Esophagus squamous epithelium (tissue), 5 donors: ENCODE measurements at places on chromosomes 1 and 21.

DNA sequence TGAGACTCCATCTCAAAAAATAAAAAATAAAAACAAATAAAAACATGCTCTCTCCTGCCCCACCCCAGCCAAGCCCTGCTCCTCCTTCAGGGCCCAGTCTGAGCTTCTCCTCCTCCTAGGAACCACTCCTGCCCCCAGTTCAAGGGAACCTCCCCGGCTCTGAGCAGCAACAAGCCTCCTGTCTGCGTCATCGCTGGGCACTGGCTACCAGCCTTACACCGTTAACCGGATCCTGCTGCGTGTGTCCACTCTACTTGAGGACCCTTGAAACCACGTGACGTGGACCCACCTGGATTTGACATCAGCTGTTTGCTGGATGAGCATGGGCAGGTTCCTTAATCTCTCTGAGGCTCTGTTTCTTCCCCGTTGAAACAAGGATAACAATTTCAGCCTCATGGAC lies 1.6 kb upstream of the TAS1R2 start:
- no peaks in the 10 kb centered on the region for H3K36me3 ChIP-seq
- H3K4me3 ChIP-seq = no peak overlapping the region
- no peak overlapping the region for H3K27ac ChIP-seq
- H3K4me1 ChIP-seq = no peaks in the 10 kb centered on the region
- H3K27me3 ChIP-seq = no peaks in the 10 kb centered on the region

DNA sequence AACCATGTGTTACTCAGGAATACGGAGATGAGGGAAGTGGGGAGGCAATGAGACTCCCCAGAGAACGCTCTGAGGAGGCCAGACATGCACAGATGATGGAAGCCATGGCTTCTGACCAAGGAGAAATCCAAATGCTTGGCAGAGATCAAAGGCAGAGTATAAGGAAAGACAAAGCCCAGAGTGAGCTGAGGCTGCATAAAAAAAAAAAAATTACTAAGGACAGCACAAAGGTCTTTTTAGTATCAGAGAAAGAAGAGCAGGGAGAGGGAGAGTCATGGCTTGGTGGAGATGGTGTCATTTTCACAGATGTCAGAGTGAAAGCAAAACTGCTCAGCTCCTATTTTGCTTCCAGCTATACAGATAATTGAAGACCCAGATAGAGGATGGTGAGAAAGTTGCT lies 8.1 kb upstream of the NCF2 start:
- H3K27me3 ChIP-seq = no peaks in the 10 kb centered on the region
- H3K36me3 ChIP-seq = no peaks in the 10 kb centered on the region

- H3K27ac ChIP-seq = no peak overlapping the region
- no peaks in the 10 kb centered on the region for H3K27me3 ChIP-seq
- H3K4me3 ChIP-seq = no peak overlapping the region
- H3K36me3 ChIP-seq = no peaks in the 10 kb centered on the region
Observed at GRCh38 chr1:192730198-192730597, 78.6 kb upstream of the RGS2 start.

GRCh38 chr1:42639116-42639515 lies 19.1 kb upstream of the PPIH start:
- H3K36me3 ChIP-seq = no peaks in the 10 kb centered on the region
- no peaks in the 10 kb centered on the region for H3K27me3 ChIP-seq
- no peak overlapping the region for H3K27ac ChIP-seq
- no peak for DNase-seq

- no peaks in the 10 kb centered on the region for H3K4me1 ChIP-seq
- no peaks in the 10 kb centered on the region for H3K27me3 ChIP-seq
Observed at GRCh38 chr1:17108360-17108759, 10.9 kb downstream of the PADI2 start.

DNA sequence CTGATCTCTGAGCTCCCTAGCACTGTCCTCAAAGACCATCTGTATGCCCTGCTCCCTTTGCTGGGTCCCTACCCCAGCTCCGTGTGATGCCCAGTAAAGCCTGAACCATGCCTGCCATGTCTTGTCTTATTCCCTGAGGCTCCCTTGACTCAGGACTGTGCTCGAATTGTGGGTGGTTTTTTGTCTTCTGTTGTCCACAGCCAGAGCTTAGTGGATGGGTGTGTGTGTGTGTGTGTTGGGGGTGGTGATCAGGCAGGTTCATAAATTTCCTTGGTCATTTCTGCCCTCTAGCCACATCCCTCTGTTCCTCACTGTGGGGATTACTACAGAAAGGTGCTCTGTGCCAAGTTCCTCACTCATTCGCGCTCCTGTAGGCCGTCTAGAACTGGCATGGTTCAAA lies 5.7 kb downstream of the GSTM5 start:
- no peaks in the 10 kb centered on the region for H3K27me3 ChIP-seq
- H3K27ac ChIP-seq = peak overlapping the region; percentile 71
- DNase-seq = no peak

DNA sequence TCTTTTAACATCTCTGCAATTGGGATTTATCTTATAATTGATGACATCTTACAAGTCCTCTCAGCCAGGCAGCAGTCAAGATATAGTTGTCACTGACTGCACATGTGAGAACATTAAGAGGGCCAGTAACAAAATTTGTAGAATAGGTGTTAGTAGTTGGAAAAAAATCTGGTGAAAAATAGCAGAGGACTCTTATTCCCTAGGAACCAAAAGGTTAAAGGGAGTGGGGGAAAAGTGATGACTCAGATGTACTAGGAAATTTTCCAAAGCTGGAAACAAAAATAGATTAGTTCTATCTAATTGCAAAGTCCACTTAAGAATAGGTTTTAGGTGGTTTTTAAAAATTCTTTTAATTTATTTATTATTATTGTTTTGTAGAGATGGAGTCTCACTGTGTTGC lies 3.6 kb downstream of the NUP210L start:
- no peak overlapping the region for H3K27ac ChIP-seq
- no peak overlapping the region for H3K4me3 ChIP-seq
- peaks cover 19% of the 10 kb centered on the region for H3K4me1 ChIP-seq
- peaks cover 17% of the 10 kb centered on the region for H3K36me3 ChIP-seq

GRCh38 chr21:36509973-36510664 lies 30.2 kb upstream of the CLDN14 start:
- no peak overlapping the region for H3K4me3 ChIP-seq
- no peaks in the 10 kb centered on the region for H3K36me3 ChIP-seq
- peaks cover 7% of the 10 kb centered on the region for H3K27me3 ChIP-seq
- peak overlapping the region; percentile 32 for H3K27ac ChIP-seq
- DNase-seq = no peak

GRCh38 chr21:33642896-33643657 lies 776 bp downstream of the ITSN1 start:
- no peak for DNase-seq
- H3K4me3 ChIP-seq = peak overlapping the region; percentile 81
- H3K4me1 ChIP-seq = peaks cover 14% of the 10 kb centered on the region
- H3K36me3 ChIP-seq = no peaks in the 10 kb centered on the region

DNA sequence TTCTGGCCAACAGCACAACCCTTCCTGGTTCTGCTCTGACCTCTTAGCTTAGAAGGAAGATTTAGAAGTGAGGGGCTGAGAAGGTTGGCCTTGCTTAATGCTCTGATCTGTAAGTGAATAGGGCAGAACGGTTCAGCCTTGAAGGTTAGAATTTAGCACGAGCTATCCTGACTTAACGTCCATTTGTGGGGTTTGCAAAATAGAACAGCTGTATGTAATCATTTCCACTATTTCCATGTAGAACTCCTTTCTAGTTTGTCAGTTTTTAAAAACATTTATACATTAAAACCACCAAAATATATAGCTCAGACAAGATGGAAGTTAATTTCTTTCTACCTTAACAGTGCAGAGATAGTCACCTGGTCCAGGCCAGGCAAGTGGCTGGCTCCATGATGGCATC lies 89.9 kb downstream of the TBX19 start:
- H3K27ac ChIP-seq = no peak overlapping the region
- DNase-seq = no peak
- no peaks in the 10 kb centered on the region for H3K36me3 ChIP-seq
- no peak overlapping the region for H3K4me3 ChIP-seq
- H3K27me3 ChIP-seq = no peaks in the 10 kb centered on the region
- no peaks in the 10 kb centered on the region for H3K4me1 ChIP-seq

DNA sequence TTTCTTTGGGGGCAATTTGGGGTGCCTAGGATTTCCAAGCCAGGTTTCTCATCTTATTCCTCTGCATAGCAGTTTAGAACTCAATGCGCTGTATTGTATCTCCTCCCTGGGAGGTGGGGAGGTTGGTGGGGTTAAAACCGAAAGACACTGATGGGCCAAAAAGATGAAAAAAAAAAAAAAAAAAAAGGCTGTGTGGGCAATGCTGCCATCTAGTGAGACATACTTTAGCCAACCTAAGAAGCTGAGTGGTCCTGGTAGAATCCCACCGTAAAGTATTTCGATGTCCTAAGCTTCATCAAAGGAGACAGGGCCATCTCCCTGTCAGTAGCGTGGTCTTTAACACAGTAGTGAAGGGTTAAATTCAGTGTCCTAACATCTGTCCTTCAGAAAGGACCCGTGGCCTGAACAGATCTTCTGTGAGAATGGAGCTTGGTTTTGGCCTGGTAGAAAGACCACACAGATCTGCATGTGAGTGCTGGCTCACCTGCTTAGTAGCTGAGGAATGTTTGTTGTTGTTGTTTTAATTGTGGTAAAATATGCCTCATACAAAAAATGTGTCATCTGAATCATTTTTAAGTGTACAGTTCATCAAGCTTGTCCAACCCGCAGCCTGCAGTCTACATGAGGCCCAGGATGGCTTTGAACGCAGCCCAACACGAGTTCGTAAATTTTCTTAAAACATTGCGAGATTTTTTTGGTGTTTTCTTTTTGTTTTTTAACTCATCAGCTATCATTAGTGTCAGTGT lies 226.2 kb downstream of the KIF26B start:
- H3K4me3 ChIP-seq = no peak overlapping the region
- H3K27me3 ChIP-seq = peaks cover 10% of the 10 kb centered on the region
- H3K4me1 ChIP-seq = no peaks in the 10 kb centered on the region
- DNase-seq = no peak

DNA sequence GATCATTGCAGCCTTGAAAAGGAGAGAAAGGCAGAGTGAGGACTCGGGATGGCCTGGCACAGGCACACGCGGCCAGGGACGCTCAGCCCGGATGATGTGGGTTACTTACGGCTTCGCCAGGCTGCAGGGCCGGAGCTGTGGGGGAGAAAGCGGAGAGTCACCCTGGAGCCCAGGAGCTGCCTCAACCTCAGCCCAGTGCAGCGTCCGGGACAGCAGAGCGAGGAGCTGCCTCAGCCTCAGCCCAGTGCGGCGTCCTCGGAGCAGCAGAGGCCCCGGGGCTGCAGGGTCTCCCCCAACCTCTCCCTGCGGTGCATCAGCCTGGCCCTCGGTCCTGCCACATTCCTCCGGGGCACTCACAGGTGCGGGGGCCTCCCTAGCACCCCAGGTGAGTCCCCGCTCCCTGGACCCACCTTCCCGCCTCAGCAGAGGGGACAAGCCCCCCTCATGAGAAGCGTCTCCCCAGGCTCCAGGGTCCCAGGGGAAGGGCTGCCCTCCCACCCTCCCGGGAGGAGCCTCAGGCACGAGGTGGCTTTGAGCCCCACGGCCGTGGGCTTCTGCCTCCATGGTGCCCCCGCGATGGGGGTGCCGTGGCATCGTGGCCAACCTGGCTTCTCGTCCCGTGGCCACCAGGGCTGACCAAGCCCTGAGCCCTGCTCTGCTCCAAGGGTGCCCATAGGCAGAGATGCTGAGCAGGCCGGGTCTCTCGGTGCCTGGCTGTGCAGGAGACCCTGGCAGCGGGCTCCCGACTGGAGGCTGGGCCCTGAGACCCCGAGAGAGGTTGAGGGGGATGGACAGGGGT lies 10.5 kb upstream of the RNF223 start:
- no peak overlapping the region for H3K4me3 ChIP-seq
- H3K27ac ChIP-seq = no peak overlapping the region
- no peaks in the 10 kb centered on the region for H3K27me3 ChIP-seq
- no peak for DNase-seq
- H3K4me1 ChIP-seq = peaks cover 10% of the 10 kb centered on the region

DNA sequence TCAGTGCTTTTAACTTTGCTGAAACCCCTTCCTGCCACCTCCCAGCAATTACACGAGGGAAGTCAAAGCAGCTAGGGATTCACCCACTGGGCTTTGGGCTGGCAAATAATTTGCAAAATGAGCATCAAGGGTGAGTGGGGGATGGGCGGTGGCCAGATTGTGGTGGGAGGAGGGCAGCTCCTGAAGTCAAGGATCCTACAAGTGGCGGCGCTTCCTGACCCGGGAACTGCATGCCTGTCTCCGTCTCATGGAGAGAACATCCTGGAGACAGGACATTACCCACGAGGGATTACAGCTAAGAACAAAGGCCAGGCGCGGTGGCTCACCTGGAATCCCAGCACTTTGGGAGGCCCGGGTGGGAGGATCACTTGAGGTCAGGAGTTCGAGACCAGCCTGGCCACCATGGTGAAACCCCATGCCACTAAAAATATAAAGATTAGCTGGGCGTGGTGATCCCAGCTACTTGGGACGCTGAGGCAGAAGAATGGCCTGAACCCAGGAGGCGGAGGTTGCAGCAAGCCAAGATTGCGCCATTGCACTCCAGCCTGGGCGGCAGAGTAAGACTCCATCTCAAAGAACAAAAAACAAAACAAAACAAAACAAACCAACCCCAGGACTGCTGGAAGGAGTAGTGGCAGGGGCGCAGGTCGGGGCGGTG lies 12.9 kb downstream of the TTC34 start:
- no peaks in the 10 kb centered on the region for H3K27me3 ChIP-seq
- no peak for DNase-seq
- no peak overlapping the region for H3K27ac ChIP-seq
- H3K4me3 ChIP-seq = no peak overlapping the region
